Activated gamma-delta T cell treated with anti-CD3 and anti-CD28 coated beads, Interleukin-2, amount 50 U/mL, for 16 hours (primary cell): ENCODE measurements at places on chromosomes 5 and 9.

- no peak for DNase-seq
Measured at GRCh38 chr5:62342476-62342837, 36.5 kb downstream of the KIF2A start.

DNA sequence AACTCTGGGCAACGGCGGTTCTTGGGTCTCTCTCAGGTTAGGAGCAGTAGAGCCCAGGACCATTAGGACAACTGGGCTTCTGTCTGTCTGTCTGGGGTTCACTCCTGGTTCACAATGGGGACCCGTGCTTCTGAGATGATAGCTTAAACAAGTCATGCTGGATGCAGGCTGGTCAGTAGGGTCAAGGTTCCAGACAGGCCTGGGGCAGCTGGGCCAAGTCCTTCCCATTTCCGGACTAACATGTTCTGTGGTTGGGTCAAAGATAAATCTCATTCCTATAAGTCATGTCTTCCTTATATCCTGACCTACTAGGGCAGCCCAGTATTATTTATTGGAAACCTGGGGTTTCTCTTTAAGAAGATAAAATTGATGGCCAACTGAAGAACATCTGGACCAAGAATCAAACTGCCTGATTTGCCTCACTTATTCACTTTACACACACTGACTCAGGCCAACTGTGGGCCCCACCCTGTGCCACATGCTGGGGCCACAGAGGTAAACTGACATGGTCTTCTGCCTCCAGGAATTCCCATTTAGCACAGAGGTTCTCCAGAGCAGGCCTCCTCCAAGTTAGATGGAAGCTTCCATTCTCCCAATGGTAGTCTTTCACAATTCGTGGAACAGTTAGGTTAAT, 8.3 kb downstream of the HDHD3 start:
- no peak for DNase-seq

DNA sequence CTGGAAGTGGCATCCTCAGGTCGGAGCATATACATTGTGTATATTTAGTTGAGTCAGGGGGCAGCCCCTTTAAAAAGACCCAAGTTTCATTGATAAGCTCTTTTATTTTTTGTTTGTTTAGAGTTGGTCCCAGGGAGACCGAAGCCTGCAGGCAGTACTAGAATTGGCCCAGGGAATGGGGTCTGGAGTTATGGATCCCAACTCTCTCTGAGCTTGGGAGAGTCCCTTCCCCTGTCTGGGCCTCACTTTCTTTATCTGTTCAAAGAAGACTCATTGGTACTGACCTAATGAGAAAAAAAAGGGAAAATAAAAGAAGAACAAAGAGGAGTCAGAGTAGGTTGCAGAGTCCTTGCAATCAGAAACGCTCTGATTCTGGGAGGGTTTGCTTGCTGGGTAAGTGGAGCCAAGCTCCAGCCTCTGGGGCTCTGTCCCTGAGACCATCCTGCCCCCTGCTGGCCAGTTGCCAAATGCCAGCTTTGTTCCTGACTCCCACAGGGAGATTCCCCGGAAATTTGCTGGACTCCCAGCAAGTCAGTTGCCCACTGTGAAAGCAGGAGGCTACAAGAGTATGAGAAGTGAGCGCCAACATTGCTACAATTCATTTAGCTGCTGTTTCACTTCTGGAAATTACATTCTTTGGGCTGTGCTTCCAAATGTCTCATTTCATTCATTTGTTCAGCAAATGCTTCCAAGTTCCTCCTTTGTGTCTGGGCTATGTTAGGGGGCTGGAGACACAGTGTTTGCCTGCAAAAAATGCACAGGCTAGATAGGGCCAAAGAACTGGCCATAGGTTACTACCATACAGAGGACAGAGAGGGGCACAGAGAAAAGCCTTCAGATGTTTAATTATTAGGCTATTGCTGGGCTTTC, 156.2 kb downstream of the MELK start:
- peak; percentile 33 for DNase-seq

- DNase-seq: no peak
Measured at GRCh38 chr5:61290791-61291210, 41.3 kb upstream of the ZSWIM6 start.

GRCh38 chr9:76401580-76402354, 7.5 kb upstream of the RFK start:
- DNase-seq: no peak

DNA sequence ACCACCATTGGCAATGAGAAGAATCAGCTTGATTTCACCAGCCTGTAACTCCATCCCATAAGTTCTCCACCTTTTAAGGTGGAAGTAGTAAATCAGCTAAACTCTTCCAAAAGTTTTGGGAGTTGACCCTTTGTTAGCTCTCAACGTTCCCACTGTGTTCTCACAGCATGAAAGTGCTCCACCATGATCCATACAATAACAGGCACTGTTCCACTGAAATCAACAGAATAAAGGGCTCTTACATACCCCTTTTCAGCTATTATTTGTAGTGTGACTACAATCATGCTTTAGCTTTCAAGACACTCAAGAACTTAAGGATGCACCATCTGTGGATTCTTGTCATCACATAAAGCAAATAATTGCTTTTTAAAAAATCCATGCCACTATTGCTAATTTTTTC, 81.6 kb downstream of the PPP2R2B start:
- DNase-seq: no peak

DNA sequence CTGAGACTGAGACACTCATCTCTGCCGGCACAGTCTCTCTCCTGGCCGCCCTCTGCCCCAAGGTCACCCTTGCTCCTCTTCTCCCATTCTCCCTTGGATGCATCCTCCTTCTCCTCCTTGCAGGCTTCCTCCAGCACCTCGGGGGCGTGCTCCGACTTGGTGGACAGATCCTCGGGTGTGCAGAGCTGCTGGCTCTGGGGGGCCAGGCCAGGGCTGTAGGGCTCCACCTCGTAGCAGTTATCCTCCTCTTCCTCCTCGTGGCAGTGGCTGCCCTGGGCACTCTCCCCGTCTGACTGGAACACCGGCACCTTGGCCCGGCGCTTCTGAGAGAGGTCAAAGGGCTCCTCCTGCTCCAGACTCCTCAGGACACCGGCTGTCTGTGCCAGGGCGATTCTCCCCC, 63.3 kb downstream of the ZNF366 start:
- no peak for DNase-seq

DNA sequence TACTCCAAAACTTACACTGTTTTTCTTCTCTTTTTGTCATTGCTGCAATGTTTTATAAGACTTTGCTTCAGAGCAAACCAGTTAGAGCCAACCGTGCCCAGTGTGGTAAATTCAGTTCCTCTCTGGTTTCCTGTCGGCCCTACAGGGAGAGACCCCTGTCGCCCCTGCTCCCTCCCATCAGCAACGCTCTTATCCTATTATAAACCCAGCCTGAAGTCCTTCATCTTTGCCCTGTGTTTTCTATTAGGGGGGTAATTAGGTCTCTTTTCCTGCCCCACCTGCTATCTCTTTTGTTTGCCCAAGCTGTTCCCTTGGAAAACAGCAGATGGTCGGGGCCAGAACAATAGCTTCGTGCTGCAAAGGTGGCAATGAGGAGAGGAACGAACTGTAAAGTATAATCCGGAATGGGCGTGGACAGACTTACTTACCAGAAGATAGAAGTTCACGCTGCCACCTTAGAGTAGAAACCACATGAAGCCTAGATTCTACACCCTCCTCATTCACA, 21.4 kb upstream of the OTULINL start:
- no peak for DNase-seq

DNA sequence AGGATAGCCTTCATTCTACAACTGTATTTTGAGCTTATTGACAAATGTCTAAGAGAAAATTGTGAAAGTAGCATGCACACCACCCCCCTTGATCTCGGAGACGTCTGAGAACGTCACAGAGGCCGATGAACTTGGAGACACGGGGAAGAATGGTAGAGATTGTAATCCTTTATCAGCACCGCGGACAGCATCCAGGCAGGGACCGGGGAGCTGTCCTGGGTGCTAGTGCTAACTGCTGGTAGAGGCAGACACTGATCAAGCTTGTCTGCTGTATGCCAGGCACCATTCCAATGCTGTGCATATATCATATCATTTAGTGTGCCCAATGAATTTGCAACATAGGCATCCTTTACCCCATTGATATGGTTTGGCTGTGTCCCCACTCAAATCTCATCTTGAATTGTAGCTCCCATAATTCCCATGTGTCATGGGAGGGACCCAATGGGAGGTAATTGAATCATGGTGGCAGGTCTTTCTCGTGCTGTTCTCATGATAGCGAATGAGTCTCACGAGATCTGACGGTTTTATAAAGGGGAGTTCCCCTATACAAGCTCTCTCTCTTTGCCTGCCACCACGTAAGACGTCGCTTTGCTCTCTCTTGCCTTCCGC, 98.8 kb downstream of the LHX2 start:
- DNase-seq: no peak

DNA sequence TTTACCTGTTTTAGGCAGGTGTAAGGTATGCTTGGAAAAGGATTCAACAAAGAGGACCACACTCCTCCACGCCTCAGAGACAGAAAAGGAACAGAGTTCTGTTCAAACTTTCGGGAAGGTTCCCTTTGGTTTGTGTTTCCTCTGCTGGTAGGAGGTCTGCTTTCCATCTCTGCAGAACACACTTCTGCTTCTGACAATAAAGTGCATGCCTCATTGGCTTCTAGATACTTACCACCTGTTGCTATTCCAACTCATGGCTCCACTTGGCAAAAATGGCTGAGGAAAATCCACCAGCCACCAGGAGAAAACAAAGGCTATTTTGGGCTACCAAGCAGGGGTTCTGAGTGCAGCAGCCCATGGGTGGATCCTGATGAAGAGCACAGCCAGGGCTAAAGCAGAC, 112.7 kb downstream of the NRG2 start:
- no peak for DNase-seq

DNA sequence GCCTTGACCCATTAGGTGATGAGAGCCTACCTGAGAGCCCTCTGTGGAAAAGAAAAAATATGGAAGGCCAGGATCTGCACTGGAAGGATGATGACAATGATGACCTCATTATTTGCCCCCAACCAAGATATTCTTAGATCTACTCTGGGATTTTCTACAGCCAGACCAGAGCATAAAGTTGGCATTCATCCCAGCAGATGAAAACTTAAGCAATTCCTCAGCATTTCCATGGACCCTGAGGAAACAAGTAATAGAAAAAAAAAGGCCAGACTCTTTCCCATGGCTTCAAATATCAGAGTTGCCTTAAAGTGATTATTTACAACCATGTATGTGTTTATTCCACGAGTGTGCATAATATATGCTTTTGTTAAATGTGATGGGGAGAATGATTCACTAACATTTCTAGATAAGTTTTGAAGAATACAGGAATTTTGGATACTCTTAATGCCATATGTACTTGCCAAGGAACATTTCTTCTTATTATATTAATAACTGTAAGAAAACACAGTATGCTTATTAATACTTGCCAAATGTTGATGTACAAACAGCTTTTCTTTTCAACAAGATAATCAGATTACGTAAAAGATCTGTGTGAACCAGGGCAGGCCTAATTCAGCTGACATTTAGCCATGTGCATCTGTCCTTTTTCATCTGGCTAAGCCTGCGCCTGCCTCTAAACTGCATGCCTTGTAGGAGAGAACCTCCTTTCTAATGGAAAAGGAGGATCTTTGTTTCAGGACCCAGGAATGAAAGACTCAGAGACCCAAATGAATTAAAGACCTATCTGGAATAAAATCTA, 94.8 kb downstream of the ARRDC3 start:
- DNase-seq: no peak

GRCh38 chr9:91336786-91337185, 24.9 kb downstream of the AUH start:
- no peak for DNase-seq

DNA sequence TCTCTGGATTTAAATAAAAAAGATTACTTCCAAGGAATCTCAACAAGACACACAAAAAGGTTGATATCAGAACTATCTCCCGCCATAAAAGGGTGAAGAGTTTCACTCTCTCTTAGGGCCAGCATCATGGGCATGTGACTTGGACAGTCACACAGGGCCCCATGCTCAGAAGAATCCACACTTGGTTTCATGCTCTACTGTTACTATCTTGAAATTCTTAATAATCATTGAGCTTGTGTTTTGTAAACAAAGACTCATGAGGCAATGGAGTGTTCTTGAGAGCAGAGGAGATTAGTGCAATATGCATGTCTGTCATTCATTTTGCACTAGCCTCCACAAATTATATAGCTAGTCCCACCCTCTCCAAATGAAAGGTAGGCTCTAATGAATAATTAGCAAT, 58.4 kb downstream of the HMHB1 start:
- no peak for DNase-seq

GRCh38 chr9:70576116-70576515, 161.7 kb upstream of the KLF9 start:
- DNase-seq: no peak

DNA sequence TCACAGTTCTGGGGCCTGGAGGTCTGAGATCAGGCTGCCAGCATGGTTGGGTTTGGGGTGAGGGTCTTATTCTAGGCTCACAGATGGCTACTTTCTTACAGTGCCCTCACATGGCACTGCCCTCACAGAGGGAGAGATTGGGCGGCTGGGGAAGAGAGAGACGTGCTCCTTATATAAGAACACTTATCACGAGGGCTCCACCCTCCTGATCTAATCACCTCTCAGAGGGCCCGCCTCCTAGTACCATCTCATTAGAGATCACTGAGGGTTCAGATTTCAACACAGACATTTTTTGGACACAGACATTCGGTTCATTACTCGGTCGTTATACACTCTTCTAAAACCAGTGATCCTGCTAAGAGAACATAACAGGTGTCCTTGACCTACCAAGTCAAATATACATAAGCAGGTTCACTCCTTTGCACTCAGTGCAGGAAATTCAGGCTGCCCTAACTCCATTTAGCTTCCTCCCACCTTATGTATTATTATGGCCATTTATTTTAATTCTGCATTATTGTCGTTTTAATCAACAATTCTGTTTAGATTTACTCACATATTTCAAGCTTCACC, 121.7 kb downstream of the ICE1 start:
- no peak for DNase-seq

GRCh38 chr9:17480966-17481365, 97.9 kb upstream of the SH3GL2 start:
- no peak for DNase-seq

DNA sequence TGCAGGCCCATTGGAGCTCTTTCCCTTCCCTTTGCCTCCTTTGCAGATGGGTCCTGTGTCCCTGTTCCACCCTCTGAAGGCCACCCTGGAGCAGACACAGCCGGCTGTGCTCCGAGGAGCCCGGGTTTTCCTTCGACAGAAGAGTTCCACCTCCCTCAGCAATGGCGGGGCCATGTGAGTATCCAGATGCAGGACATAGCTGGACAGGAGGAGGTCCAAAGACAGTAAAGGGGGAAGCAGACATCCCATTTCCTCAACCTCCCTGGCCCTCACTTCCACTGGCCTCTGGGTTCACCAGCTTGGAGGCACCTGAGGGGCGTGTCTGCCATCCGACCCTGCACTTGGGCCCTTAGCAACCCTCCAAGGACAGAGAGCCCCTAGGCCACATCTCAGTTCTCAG, 237.9 kb downstream of the CACNA1B start:
- no peak for DNase-seq

DNA sequence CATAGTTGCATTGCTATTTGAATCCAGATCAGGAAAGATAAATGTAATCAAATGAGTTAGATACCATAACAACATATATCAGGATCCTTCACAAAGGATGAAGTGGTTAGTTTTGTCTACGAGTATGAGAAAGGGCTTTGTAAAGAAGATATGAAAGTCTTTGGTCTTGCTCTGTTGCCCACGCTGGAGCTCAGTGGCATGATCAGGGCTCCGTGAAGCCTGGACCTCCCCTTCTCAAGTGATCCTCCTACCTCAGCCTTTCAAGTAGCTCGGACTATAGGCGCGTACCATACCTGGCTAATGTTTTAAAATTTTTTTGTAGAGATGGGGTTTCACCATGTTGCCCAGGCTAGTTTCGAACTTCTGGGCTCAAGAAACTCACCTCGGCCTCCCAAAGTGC, 1.8 kb downstream of the SMC5 start:
- no peak for DNase-seq

GRCh38 chr9:138049085-138049778, 171.7 kb downstream of the CACNA1B start:
- DNase-seq: no peak
